ENCODE measurements at places on chromosomes 7 and 10.

- no peak for DNase-seq
Observed at GRCh38 chr7:94179466-94179865, 175.3 kb upstream of the BET1 start.

DNA sequence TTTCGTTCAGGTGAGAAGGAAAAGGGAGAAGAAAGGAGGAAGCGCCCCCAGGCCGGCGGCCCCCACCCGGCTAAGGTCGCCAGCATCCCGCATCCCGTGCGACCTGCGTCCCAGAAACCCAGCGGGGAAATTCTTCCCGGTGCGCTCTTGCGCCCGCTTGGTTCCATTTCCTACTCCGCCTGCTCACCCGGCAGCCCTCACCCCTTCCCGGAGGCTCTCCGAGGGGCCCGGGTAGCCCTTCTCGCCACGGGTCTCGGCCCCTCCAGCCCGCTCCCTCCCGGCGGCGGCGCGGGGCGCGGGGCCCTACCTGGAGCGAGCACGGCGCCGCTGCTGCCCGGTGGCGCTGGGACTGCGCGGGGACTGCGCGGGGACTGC is at the start of gene PRKCQ:
Gene PRKCQ (minus strand): TSS at position 373 of the 375 bp plus-strand sequence. CDS start 65,141 bp downstream, outside the sequence.
- no peak for DNase-seq

DNA sequence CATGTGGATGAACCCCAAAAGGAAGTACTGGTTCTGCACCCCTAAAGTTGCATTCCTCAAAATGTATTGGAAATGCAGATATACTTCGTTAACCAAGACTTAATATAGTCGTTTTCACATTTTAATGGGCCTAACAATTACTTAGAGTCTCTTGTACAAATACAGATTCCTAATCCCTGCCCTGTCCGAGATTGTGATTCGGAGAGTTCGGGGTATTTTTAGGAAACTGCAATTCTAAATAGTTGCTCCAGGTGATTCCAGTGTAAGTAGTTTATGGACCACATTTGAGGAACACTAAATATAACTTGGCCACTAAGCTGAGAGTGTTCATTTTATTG is 830 bp downstream of the TRUB1 start:
- no peak for DNase-seq

DNA sequence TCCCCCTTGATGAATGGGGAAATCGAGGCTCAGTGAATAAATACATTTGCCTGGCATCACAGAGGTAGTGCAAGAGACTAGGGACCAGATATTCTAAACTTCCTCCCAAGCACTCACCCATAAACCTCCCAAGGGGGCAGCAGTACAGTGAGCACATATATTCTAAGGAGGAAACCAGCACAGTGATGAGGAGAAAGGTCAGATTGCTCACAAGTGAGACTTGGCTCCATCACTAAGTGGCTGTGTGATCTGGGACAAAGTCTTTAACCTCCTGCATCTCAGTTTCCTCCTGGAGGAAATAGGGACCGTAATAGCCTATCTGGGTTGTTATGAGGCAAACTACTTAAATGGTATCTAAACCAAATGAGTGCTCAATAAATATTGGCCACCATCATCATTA is 4.3 kb downstream of the PLXNA4 start:
- no peak for DNase-seq

DNA sequence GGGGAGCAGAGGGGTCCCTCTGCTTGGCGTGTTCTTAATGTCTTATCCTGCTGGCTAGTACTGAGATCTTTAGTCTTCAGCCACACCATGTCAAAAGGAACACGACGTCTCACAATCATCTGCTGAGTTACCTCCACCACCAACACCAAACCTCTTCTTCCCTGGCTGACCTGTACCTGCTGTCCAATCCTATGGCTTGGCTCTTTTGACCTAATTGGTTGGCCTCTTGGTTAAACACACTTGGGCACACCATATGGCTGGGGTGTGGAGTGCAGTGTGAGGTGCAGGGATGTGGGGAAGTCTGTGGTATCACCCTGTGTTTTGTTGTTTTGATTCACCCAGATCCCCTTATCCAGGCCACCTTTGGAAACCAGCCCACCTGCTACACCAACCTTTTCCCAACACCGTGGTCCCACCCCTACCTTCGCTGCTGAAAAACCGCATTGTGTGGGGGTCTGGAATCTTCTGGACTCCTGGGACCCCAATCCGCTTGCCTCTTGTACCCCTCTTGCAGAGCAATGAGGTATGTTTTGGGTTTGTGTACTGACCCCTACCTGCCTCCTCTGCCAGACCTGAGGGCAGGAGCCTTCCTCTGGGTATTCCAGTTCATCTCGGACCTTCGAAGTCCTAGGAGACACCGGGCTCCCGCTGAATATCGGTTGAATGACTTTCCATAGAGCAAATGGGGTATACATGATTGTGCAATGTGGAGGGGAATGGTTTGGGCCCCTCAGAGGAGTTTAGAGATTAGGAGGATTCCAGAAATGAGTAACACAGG is 2.8 kb upstream of the LBX1 start:
- DNase-seq: no peak

DNA sequence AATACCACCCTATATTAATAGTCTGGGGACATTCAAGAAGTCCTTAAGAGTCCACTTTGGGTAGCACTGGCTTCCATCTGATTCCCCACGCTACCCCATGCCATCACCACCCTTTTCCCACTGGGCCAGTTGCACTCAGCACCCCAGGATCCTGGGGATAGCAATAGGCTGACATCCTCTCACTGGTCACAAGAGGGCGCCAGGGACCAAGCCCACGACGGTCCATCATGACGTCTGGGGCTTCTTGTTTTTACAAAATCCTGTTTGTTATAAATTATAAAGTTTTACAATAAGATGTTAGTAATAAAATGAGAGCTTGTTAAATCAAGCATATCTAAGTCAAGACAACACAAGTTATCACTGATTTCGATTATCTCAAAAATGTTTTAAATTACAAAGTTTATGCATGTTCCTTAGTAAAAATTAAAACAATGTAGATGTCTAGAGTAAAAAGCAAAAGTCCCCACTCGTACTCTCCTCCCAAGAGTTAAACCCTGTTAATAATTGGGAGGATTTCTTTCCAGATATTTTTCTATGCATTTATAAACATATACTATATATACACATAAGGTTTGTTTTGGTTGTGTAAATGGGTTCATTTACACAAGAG is 15.4 kb downstream of the GPNMB start:
- DNase-seq: no peak

DNA sequence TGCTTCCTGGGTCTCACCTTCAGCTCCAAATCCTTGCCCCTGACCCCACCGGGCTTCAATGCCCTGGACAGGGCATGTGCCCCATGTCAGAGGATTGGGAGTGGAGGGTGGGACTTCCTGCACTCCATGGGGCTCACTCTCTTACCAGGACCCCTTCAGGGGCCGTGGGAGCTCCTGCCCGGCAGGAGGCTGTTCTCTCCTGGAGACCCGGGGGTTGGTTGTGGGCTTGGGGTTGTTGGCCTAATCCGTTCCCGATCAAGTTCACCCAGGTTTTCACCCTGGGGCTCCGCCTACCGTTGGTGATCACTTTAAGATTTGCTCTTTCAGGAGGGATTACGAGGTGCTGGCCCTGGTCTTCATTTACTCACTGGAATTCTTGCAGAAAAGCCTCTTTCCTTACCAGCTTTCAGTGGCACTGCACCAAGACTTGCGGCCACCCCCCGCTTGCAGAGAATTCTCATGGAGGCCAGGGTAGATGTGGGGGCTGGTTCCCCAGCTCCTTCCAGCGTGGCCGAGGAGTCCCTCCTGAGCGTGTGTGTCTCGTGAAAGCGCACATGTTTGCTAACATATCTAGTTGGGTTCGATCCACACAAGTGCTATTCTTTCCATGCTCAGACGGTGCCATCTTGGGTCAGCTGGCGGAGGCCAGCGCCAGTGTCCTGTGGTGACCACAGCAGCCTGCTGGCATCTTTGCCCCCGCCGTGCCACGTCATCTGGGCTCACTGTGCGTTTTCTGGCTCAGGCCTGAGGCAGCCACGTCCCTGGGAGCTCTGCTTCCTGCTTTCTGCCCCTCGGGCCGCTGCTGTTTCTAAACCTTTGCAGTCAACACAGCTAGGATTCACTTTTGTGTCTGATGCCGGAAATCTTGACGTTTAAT is 15.6 kb downstream of the PWWP2B start:
- DNase-seq: no peak

GRCh38 chr7:45069444-45070253 is 19.1 kb downstream of the NACAD start:
- DNase-seq: no peak

DNA sequence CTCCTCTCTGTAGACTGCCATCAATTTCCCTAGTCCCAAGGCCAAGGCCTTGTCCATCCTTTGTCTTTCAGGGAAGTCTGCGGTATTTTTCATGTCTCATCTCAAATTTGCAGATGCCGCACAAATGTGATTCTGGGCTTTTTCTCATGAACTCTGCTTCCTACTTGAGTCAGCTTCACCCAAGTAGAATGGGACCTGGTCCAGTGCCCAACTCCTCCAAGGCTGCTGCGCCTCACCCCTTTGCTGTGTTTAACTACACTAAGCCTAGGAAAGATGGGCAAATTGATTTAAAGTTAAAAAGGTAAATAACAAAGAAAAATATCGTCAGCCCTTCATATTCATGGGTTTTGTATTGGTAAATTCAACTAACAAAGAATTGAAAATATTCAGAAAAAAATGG is 1092.6 kb upstream of the AUTS2 start:
- no peak for DNase-seq

DNA sequence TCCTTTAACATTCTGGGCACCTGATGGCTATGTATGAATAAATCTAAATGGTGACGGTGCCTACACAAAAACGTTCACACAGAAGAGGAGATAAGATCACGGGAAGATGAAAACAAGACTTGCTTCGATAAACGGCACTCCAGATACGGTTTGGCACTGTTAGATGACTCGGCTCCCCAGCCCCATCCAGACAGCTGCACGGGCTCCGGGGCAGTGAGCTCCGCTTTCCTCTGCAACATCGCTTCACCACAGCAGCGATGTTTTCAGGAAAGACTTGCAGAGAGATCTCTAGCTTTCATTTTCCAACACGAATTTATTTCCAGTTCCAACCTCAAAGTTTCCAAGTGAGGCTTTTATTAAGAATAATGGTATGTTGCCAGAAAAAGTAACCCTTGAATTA is 132.1 kb downstream of the KLF6 start:
- no peak for DNase-seq

GRCh38 chr10:131450216-131450765 is 138.8 kb upstream of the TCERG1L start:
- no peak for DNase-seq

GRCh38 chr10:78804411-78805032 is 264.2 kb upstream of the ZMIZ1 start:
- no peak for DNase-seq

- no peak for DNase-seq
Observed at GRCh38 chr10:14603534-14604102, 171.1 kb downstream of the FAM107B start.

DNA sequence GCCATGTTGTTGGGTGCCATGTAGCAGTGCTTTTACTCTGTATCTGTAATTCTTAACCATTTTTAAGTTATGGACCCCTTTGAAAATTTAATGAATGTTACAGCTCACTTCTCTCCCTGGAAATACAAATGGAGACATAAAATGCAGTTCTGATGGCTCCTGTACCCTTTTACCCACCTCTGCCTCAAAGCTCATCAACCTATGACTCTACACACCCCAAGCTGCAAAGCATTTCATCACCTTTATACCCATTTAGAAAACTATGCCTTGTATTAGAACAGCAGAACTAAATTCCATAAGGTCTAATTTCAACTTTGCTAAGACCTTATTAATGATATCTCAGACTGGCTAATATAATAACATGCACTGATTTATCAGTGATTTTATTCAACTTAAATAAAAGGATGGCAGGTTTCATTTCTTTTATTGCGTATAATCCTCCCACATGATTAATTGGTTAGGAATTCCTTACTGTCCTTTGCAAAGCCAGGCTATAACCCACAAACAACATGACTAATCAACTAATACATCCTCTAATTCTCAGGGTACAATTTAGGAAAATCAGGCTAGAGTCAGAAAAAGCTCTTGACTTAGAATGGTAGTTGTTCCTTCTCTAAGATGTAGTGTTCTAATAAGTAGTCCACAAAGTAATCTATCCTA is 68.1 kb downstream of the CPEB3 start:
- no peak for DNase-seq

GRCh38 chr7:114158854-114159253 is 240.0 kb upstream of the PPP1R3A start:
- no peak for DNase-seq

- DNase-seq: no peak
Observed at GRCh38 chr7:18573410-18574234, 78.1 kb downstream of the HDAC9 start.

- DNase-seq: no peak
Observed at GRCh38 chr10:68367121-68367520, 34.4 kb upstream of the PBLD start.

DNA sequence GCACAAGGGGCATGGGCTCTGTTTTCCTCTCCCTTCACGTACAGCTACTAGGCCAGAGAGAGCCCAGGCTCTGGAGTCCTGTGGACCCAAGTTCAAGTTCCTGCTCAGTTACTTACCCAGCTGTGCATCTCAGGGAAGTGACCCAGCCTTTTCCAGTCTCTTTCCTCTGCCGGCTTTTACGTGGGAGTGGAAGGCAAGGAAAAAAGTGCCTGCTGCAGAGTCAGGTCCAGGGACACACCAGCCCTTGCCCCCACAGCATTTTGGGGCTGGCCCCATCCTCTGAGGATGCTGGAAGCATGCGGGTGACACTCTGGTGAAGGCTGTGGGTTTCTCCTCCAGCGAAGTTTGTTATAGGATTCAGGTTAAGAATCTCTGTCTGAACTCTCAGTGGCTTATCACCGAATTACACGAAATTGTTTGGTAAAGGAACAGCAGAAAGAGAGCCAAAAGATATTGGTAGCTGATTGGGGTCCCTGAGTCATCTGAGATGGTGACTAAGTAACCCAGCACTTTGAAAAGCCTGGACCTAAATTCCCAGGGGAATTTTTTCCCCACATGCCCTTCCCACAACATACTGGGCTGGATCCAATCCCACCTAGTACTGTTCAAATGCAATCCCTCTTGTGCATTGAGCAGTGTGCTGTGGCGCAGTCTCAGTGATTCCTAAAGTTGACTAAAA is 424.3 kb downstream of the RPS24 start:
- no peak for DNase-seq

DNA sequence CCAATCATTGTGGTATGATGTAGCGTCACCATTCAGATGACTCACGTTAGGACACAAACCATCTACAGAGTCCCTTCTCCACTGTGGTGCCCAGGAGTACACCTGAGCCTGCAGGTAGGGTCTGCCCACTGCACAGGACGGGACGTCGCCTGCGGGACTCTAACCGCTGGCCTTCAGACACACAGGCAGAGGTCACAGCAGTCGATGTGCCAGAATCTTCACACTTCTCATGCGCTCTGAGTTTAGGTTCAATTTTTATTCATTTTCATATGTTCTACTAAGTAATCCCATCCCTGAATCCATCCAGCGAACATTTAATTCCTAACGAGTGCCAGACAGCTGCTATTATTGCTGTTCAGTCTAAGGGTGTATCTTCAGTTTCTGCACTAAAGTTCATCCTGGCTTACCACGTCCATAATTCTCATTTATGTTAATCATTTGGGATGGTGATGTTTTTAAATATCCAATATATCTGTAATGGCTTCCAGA is 73.3 kb downstream of the CXCL12 start:
- DNase-seq: no peak

- DNase-seq: no peak
Observed at GRCh38 chr10:21289271-21289670, 236.2 kb downstream of the SKIDA1 start.

- DNase-seq: no peak
Observed at GRCh38 chr10:29698773-29699490, 64.2 kb upstream of the SVIL start.

- DNase-seq: no peak
Observed at GRCh38 chr7:133409966-133410365, 157.1 kb downstream of the EXOC4 start.

Measured in NCI-H187 (cell line).